ENCODE measurements at places on chromosomes 1 and 21.

- no peak for DNase-seq
Observed at GRCh38 chr1:233904633-233905415, at the start of gene SLC35F3. SLC35F3 (plus strand) TSS chr1:233904676.

DNA sequence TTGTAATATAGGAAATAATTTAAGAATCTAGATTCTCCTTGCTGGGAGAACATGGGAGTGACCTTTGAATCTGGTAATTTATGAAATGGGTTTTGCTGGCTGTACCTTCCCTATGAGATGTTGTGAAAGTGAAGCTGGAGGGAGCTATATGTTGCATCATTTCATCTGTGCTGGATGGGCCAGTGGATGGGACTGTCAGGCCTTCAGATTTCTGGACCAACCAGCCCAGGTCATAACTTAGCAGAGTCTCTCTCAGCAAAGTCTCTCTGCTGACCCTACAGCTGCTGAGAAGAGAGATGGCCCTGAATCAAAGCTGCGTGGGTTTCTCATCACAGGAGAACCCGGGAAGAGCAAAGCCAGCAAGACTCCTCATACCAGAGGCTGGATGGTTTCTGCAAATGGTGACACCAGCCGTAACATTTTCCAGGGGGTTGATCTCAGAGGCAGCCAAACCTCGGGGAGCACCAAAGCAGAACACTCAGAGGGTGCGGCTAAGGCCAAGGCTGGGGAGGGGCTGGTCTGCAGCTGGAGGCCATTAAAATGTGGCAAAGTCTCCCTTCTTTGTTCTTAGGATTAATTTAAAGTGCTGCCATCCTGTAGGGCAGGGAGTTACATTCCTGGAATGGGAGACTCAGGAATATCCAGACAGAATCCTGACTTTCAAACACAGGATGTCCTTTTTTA lies 18.2 kb upstream of the PTGFRN start:
- DNase-seq: no peak

- DNase-seq: peak; percentile 70
Observed at GRCh38 chr1:211531194-211532087, 39.5 kb upstream of the RD3 start.

GRCh38 chr21:19603011-19603593 lies 1199.5 kb upstream of the TMPRSS15 start:
- no peak for DNase-seq

DNA sequence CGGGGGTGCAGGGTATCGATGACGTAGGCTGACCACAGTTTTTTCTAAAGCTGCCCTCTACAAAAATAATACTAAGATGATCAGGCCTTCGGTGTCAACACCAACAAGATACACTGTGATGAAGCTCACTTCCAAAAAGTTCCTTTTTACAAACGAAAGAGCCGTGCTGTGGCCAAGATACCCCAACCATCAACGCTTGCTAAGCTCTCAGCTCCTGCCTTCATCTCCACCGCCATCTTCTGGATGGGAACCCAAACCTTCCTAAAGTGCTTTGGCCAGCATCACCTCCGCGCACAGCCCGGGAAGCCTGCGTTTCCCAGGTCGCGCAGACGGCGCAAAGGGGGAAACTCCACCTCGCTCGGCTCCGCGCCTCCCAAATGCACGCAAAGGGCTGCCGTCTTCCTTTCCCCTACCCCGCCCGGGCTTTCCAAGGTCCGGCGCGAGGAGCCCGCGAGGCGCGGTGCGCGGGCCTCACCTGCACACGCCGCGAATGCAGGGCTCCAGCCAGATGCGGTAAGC lies 541 bp downstream of the USP48 start:
- peak; percentile 61 for DNase-seq

DNA sequence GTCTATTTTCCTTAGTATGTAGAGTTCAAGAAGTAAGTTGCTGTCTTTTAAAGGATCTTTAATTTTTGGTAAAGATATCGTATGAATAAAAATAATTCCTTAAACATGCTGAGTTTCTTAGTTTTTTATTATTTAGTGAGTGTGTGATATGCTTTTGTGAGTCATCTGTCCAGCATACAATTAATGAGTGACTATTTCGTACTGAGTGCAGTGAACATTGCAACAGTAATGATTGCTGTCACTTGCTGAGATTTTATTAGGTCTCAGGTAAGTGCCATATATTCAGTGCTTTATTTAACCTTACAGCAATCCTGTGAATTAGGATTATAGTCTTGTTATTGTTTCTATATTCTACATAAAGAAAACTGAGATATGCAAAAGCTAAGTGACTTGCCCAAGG lies 22.6 kb downstream of the MIGA1 start:
- no peak for DNase-seq

- DNase-seq: no peak
Observed at GRCh38 chr1:217895841-217896240, 264.7 kb downstream of the SPATA17 start.

GRCh38 chr1:34013958-34014737 lies 150.3 kb downstream of the HMGB4 start:
- no peak for DNase-seq

GRCh38 chr1:203268901-203269653 lies 36.2 kb upstream of the BTG2 start:
- peak; percentile 90 for DNase-seq

GRCh38 chr1:3450202-3450863 lies 4.1 kb upstream of the ARHGEF16 start:
- DNase-seq: no peak

DNA sequence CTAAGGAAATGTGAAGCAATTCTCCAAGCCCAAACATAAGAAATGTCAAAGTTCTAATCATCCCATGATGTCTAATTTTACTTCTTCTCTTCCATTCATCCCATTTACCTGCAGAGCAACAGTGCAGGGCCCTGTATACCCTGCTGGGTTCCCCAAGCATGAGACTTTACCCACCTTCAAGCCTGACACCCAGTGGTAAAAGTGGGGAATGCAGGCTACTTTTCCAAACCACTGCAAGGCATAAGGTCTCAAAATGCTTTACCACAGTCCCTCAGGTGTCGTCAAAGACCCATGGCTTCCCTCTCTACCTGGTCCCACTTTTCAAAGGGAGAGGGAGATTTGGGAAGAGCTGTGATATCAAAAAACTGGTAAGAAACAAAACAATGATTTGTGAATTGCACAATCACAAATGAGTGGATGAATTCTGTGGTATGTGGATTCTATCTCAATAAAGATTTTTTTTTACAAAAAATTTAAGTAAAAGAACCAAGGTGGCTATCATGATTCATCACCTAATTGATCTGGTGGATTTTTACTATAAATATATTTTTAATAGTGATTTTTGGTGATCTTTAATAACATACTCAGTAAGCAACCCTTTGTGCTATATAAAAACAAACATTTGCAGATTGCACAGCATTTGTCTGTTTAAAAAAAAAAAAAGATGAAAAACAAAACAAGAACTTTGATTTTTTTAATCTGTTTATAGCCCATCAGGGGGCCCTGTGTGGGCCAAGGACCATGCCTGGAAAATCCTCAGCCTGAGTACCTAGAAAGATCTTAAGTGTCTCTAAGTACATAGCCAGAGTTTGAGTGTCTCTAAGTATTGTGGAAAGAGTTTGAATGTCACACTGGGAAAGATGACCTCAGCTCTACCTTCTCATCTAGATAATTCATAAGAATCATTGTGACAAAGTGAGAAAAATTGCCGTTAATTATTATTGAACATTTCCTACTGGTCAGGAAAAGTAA lies 73.1 kb upstream of the GJB5 start:
- peak; percentile 45 for DNase-seq

DNA sequence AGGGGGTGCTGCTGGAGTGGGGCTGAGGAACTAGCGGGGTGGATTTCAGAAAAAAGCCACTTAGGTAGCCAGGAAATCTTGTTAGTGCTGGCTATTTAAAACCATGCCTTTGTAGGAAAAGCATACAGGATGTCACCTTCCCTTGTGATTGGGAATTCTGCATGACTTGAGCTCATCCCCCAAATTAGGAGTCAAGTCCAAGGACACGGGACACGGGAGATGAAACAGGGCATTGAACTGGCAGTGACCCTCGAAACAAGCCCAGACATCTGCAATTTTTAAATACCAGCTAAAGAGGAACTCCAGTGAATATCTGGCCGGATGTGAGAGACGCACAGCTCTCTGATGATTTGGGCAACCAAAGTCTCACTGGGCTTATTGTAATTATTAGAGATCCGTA lies 32.8 kb downstream of the C2CD2 start:
- DNase-seq: no peak

GRCh38 chr1:19651141-19651737 lies 7.1 kb downstream of the NBL1 start:
- peak; percentile 53 for DNase-seq

DNA sequence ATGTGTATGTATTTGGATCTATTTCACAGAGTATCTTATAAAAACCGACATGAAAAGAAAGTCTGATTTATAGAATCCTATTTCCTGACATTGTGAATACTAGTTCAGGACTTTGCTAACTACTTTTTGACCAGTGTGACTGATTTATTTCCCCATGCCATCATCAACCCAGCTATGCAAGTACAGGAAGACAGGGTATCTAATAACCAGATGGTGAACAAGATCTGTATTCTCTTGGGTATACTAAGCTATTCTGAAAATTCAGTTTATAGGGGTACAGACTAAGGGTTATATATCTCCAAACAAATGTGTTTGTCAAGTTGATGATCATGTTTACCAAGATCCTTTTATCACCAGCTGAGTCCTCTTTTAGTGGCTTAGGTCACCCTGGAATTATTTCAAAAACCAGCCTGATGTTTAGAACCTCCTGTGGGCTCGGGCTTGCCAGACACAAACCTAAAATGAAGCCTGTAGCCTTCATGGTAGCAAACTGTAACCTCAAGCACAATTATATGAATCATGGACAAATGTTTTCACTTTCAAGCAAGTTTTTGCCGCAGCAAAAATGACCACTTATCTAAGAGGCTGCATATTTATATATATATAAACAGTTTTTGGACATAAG lies 185.1 kb downstream of the FGGY start:
- DNase-seq: peak; percentile 92

GRCh38 chr1:232172563-232172962 lies 457.4 kb downstream of the SIPA1L2 start:
- no peak for DNase-seq

- DNase-seq: no peak
Observed at GRCh38 chr1:91440847-91441246, 36.2 kb upstream of the HFM1 start.

DNA sequence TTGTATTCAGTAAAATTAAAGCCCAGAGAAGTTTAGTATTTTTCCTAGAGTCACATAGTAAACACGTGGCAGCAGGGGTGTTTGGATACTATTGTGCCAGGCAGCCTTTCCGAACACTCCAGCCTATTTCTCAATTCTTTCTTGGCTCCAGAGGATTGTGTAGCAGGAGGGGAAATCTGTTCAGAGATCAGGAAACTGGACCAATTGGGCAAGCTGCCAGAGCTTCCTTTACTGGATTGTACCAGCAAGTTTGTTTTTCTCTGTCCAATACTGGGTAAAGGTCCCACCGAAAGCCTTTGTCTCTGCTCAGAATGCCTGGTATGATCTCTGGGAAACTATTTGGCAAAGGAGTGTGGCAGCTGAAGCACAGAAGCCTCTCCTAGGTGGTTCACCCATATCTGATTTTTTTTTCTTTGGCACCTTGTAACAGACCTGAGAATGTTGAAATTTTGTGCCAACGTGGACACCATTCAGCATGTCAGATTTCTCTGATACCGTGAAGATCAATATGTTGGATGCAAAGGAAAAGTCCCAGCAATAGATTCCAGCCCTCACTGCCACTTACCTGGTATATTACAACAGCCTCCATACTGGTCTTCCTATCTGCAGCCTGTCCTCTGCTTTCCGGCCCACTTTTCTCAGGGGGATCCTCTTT lies 126.2 kb downstream of the FGGY start:
- DNase-seq: peak; percentile 76

GRCh38 chr1:20666146-20666545 lies 5.0 kb upstream of the DDOST start:
- DNase-seq: no peak

DNA sequence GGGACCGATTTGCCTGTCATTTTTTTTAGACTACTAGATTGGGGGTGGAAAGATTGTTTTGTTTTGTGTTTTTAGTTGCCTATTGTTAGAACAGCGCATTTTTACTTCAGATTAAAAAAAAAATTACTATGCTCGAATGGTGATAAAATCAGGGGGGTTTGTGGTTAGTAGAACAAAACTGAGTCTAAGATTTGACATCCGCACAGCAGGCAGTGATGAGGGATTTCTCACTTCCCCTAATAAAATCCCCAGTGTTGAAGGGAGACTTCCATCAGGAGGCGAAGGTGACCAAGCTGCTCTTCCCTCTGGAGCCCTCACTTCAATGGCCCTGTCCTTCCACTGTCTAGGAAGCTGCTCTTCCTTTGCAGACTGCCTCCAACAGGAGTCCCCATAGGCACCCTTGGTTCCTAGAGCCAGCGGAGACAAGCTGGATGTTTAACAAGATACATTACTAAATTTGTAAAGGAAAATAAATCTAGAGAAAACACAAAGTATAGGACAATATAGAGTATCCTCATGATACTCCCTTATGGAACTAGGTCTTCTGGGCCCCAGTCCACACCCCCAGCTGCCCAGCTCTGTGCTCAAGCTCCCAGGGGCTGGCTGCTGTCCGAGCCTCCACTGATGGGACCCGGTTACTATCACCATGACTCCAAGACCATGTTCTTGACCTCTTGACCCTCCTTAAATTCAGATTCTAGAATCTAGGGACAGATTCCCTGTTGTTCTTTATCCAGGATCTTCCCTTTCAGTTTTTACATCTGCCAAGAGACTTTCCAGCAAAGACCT lies 31.0 kb downstream of the TENT5C start:
- DNase-seq: no peak

DNA sequence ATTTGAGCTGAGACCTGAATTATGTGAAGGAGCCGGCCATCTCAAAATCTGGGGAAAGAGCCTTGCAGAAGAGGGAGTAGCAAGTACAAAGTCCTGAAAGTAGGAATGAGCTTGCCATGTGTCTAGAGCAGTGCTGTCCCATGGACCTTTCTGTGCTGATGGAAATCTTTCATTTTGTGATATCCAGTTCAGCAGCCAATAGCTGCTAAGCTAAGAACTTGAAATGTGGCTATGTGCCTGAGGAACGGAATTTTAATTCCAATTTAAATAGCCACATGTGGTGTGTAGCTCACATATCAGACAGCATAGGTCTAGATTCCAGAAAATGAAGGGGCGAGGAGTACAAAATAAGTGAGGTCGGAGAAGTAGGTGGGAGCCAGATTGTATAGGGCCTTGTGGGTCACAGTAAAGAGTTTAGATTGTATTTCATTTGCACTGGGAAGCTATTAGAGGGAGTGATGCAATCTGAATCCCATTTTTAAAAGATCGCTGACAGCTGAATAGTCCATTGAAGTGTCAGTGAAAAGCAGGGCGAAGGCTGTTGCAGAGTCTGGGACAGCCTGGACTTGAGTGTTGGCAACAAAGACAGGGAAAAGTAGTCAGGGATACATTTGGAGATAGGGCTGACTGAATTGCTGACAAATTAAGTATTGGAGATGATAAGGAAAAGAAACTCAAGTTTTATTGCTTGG lies 80.3 kb downstream of the TMEM200B start:
- DNase-seq: peak; percentile 7

GRCh38 chr1:235923466-235924021 lies 56.8 kb upstream of the LYST start:
- DNase-seq: no peak

- no peak for DNase-seq
Observed at GRCh38 chr1:164672588-164672987, 113.6 kb downstream of the PBX1 start.

Measured in myocyte (in vitro differentiated cells).